ENCODE measurements at places on chromosomes 2 and 18. TPM values are rescaled to one million over a fixed set of nuclear protein-coding genes. Genes with fewer than 3 reads are reported as not detected.

SP5 gene
- total RNA-seq: 7.0 TPM

ACTG2 gene
- 2.7 TPM for total RNA-seq

TNP1 gene
- not detected for total RNA-seq

GRCh38 chr2:42328148-42328833 lies 32.7 kb downstream of the COX7A2L start:
- no peak for DNase-seq

DNA sequence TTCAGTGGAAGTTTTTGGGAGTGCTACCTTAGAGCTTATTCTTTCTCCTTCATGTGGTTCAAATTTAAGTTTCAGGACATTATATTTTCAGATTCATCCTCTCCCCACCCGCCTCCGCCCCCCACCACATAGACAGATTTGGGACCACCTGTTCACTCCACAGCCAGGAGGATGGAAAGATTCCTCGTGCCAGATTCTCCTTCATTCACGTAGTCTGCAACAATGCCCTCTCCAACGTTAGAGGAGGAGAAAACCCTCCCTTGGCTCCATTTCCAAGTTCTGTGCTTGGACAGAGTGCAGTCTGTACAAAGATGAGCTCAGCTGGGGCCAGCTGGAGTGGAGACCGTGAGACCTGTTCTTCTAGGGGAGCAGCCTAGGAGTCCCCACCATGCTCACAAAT lies 26.2 kb downstream of the POU3F3 start:
- no peak for DNase-seq

- DNase-seq: no peak
Observed at GRCh38 chr2:171185941-171186340, 25.2 kb upstream of the TLK1 start.

- DNase-seq: peak; percentile 44
Observed at GRCh38 chr2:98935777-98936352, at the start of gene CRACDL. Gene CRACDL (minus strand): TSS chr2:98936225. CDS start chr2:98846800, 89,425 bp downstream.

- DNase-seq: no peak
Observed at GRCh38 chr2:6053743-6054142, 361.6 kb downstream of the SOX11 start.

DNA sequence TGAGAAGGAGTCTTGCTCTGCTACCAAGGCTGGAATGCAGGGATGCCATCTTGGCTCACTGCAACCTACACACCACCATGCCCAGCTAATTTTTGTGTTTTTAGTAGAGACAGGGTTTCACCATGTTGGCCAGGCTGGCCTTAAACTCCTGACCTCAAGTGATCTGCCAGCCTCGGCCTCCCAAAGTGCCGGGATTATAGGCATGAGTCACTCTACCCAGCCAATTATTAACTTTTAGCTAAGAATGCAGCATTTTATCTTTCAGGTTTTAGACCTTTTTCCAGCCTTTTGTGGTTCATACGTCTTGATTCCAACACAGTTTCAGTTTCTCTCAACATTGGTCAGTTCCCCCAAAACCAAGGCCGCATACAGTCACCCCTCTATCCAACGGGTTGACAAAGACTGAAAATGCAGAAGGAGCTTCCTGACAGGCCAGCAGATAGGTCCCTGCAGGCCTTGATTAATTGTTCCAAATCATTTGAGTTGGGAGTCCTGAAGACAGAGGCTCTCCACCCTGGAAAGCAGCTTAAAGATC lies 262.2 kb upstream of the KLHL29 start:
- no peak for DNase-seq

DNA sequence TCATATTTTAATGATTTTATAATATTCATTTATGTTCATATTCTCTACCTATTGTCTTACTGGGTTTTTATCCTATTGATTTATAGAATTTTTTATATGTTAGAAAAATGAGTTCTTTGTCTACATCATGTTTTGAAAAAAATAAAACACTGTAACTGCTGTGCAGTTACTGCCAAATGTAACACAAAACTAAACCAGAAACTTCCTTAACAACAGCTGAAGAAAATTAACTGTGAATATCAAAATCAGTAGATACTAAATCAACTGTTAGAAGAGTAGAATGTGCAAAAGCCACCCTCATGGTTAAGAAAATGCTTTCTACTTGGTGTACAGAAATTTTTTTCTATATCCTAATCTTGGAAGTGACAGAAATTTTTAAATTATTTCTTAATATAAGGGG lies 69.5 kb downstream of the PTRHD1 start:
- DNase-seq: no peak
